ENCODE measurements at places on chromosomes 5 and 9. TPM values are rescaled to one million over a fixed set of nuclear protein-coding genes. Genes with fewer than 3 reads are reported as not detected.
A peak's percentile ranks its signal among the peaks of the same experiment; 100 is the strongest.

GRCh38 chr9:6959270-6960000 is 201.7 kb downstream of the KDM4C start:
- no peak overlapping the region for H3K27ac ChIP-seq
- no peak overlapping the region for H3K4me3 ChIP-seq
- no peaks in the 10 kb centered on the region for H3K36me3 ChIP-seq

GRCh38 chr5:172479034-172479783 is 24.9 kb upstream of the SH3PXD2B start:
- DNase-seq: peak; percentile 79
- H3K27ac ChIP-seq: no peak overlapping the region
- no peaks in the 10 kb centered on the region for H3K36me3 ChIP-seq
- H3K4me1 ChIP-seq: no peaks in the 10 kb centered on the region

GRCh38 chr9:136764301-136764891 is at the start of gene LCN15:
TSS of gene LCN15 (minus strand) at chr9:136764518. CDS start at chr9:136764488, 30 bp downstream.
- H3K27me3 ChIP-seq: peaks cover 8% of the 10 kb centered on the region
- H3K4me3 ChIP-seq: no peak within 1 kb of the TSS
- no peak for DNase-seq
- no peak within 1 kb of the TSS for H3K27ac ChIP-seq

GRCh38 chr5:135539430-135540005 is 3.8 kb upstream of the NEUROG1 start:
- no peak for DNase-seq
- H3K36me3 ChIP-seq: no peaks in the 10 kb centered on the region
- H3K27ac ChIP-seq: no peak overlapping the region
- peaks cover 14% of the 10 kb centered on the region for H3K4me1 ChIP-seq
- H3K4me3 ChIP-seq: no peak overlapping the region

- H3K4me1 ChIP-seq: peaks cover 9% of the 10 kb centered on the region
- no peaks in the 10 kb centered on the region for H3K36me3 ChIP-seq
- H3K4me3 ChIP-seq: no peak overlapping the region
- H3K27me3 ChIP-seq: peaks cover 3% of the 10 kb centered on the region
- H3K27ac ChIP-seq: no peak overlapping the region
- no peak for DNase-seq
These were observed 176.4 kb upstream of the PITX1 start for GRCh38 chr5:135210286-135211055.

DNA sequence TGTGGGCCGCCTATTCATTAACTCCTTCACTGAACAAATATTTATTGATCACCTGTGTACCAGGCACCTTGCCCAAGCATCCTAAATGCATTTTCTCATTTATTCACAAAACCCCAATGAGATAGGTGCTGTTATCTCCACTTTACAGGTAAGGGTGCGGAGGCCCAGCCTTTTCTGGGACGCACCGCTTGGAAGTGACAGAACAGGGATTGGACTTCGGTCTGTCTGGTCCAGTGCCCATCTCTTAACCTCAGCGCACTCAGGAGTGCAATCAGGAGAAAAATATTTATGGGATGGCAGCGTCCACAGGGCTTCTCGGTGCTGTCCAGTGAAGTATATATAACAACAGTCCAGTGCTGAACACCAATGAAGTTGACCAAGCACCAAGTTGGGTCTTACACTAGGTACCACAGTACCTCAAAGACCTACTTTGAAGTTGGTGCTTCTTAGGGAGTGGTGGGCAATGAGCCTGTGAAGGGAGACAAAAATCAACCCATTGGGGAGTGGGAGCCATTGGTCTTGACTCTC is 18.9 kb upstream of the GARNL3 start:
- H3K4me1 ChIP-seq: peaks cover 7% of the 10 kb centered on the region
- DNase-seq: no peak
- no peak overlapping the region for H3K27ac ChIP-seq

- H3K4me3 ChIP-seq: no peak overlapping the region
- no peak overlapping the region for H3K27ac ChIP-seq
- H3K4me1 ChIP-seq: peaks cover 31% of the 10 kb centered on the region
These were observed 30.9 kb downstream of the CXXC5 start for GRCh38 chr5:139678751-139679750.

DNA sequence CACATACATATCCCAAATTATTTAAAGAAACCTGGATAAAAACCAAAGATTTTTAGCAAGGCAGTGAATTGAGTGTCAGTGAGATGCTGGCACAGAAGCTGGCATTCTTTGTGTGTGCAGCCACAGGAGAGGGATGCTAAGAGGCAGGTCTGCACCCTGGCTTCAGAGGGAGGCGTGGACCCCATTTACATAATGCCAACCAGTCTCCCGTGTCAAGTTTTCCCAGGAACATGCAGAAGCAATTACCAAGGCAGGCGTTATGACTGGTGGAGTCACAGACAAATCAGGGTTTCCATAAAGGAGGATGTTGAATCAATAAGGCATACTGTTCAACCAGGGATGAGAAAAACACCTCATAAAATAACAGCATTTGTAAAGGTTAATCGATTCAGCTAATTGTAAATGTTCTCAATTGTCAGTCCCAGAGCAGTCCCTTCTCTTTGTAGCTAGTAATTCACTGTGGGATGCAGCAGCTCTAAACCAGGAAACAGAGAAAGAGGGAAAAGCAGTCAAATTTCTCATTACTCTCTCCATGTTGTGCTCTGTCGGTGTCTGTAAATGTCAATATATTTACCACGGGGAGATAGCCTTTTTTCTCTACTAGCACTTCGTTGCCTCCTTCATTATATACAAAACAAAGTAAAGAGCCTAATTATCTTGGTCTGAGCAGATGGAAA is 452.4 kb upstream of the GRAMD2B start:
- H3K36me3 ChIP-seq: no peaks in the 10 kb centered on the region
- H3K4me3 ChIP-seq: no peak overlapping the region
- DNase-seq: no peak
- peaks cover 8% of the 10 kb centered on the region for H3K4me1 ChIP-seq
- H3K27ac ChIP-seq: no peak overlapping the region
- peaks cover 3% of the 10 kb centered on the region for H3K27me3 ChIP-seq

- no peak for DNase-seq
- H3K4me1 ChIP-seq: peaks cover 10% of the 10 kb centered on the region
- H3K4me3 ChIP-seq: no peak overlapping the region
- H3K36me3 ChIP-seq: no peaks in the 10 kb centered on the region
- H3K27me3 ChIP-seq: peaks cover 1% of the 10 kb centered on the region
- no peak overlapping the region for H3K27ac ChIP-seq
These were observed 241.9 kb upstream of the TARS1 start for GRCh38 chr5:33198836-33199235.

GRCh38 chr9:129832982-129833381 is 2.1 kb downstream of the C9orf78 start:
- no peak overlapping the region for H3K4me3 ChIP-seq
- H3K36me3 ChIP-seq: peaks cover 21% of the 10 kb centered on the region
- H3K27ac ChIP-seq: no peak overlapping the region
- DNase-seq: no peak

DNA sequence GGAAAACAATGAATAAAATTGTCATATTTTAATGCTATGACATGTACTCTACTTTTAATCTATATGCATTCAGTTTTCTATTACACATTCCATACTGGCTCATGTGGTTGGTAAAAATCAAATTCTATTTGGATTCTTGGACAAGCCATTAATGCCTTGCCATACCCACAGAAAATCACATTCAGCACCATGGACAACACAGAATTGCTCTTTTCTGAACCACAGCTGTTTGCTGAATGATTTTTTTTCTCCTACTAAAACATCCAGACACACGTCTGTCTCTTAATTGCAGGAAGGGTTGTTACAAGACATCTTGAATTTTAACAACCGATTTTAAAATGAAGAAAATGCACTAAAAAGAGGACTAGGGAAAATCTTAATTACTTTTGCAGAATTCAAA is 675.6 kb downstream of the BRINP1 start:
- no peak for DNase-seq
- no peaks in the 10 kb centered on the region for H3K4me1 ChIP-seq
- H3K27me3 ChIP-seq: no peaks in the 10 kb centered on the region
- H3K27ac ChIP-seq: no peak overlapping the region
- H3K4me3 ChIP-seq: no peak overlapping the region
- no peaks in the 10 kb centered on the region for H3K36me3 ChIP-seq

- H3K4me1 ChIP-seq: no peaks in the 10 kb centered on the region
- H3K27me3 ChIP-seq: peaks cover 1% of the 10 kb centered on the region
- no peak overlapping the region for H3K4me3 ChIP-seq
- no peak overlapping the region for H3K27ac ChIP-seq
These were observed 16.1 kb upstream of the FRRS1L start for GRCh38 chr9:109182940-109183798.

- H3K4me1 ChIP-seq: peaks cover 20% of the 10 kb centered on the region
- H3K36me3 ChIP-seq: peaks cover 14% of the 10 kb centered on the region
- H3K27me3 ChIP-seq: peaks cover 20% of the 10 kb centered on the region
These were observed 2.7 kb downstream of the CCL27 start for GRCh38 chr9:34659592-34660253.

DNA sequence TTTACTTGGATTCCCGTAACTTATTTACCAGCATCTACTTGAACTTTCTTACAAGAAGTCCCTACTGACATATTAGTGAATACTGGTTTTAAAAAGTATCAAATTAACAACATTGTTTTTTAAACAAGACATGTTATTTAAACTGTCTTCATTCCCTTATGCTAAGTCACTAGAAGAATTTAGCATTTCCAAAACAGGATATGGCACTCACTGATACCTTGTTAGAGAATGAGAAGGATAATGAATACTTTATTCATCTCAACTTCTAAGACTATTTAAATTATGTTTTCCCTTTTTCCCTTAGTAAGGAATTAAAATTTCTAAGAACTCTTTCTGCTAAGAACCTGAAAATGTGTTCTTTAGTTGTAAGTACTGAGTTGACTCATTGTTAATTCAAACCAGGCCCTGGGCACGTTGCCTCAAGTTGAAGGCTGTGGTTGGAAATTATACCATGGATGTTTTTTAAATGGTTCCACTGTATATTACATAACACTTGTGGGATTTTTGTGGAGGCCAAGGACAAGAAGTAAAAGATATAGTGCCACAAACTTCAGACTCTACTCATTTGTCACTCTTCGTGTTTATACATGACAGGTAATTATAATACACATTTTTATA is 219.0 kb upstream of the EDIL3 start:
- H3K27me3 ChIP-seq: no peaks in the 10 kb centered on the region
- no peak for DNase-seq
- no peaks in the 10 kb centered on the region for H3K36me3 ChIP-seq
- no peaks in the 10 kb centered on the region for H3K4me1 ChIP-seq

DNA sequence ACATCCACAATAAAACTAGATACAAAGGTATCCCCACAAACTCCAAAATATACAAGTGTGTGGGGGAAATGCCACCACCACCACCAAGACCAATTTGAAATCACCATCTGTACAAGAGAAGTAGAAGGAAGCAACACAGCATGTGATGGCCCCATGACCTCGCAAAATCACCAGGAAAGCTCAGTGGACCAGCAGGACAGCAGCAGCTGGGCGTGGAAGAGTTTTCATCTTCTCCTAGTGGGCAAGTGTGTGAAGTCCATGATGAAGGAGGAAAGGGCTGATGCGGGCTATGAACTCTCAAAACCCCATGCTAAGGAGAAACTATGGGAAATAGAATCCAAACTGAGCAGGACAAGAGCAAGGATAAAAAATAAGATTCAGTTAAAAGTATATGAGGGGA is 58.1 kb downstream of the GOLPH3 start:
- H3K4me3 ChIP-seq: peak overlapping the region; percentile 3
- peak overlapping the region; percentile 5 for H3K27ac ChIP-seq
- H3K27me3 ChIP-seq: peaks cover 5% of the 10 kb centered on the region
- H3K4me1 ChIP-seq: peaks cover 18% of the 10 kb centered on the region

- H3K36me3 ChIP-seq: no peaks in the 10 kb centered on the region
- H3K27ac ChIP-seq: no peak overlapping the region
- H3K27me3 ChIP-seq: peaks cover 1% of the 10 kb centered on the region
- no peak overlapping the region for H3K4me3 ChIP-seq
These were observed 146.9 kb upstream of the DMRT1 start for GRCh38 chr9:694403-695154.

DNA sequence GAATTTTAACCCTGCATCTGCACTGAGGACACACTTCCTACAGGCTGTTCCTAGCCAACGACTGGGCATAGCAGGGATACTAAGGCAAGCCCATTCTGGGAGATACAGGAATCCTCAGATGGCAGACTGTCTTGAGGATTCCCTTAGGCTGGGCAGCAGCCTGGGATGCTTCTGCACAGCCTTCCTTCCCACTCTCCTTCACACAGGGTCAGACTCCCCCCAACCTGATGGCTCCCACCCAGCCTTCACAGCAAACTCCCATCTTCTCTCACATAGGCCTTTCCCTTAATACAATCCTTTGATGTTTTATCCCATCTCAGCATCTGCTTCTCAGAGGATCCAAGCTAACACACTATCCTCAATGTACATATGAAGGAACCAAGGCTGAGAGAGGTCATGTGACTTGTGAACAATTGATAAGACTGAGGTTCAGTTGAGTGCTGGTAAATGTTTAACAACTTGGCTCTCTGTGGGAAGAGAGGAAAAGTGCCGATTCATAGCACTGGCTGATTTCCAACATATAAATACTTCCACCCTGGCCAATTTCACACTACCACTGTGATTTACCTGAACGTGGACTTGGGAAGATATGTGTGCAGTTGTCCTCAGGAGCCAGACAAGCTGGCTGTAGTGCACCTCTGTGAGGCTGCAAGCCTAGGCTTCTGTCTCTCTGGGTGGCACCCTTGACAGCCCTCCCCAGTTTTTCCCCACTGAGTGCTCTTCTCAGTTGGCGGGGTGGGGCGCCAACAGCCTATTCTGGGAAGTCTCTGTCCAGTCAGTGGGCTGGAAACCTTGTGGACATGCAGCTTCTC is 120.2 kb upstream of the TRIM32 start:
- no peaks in the 10 kb centered on the region for H3K4me1 ChIP-seq
- H3K27ac ChIP-seq: no peak overlapping the region
- H3K27me3 ChIP-seq: no peaks in the 10 kb centered on the region

DNA sequence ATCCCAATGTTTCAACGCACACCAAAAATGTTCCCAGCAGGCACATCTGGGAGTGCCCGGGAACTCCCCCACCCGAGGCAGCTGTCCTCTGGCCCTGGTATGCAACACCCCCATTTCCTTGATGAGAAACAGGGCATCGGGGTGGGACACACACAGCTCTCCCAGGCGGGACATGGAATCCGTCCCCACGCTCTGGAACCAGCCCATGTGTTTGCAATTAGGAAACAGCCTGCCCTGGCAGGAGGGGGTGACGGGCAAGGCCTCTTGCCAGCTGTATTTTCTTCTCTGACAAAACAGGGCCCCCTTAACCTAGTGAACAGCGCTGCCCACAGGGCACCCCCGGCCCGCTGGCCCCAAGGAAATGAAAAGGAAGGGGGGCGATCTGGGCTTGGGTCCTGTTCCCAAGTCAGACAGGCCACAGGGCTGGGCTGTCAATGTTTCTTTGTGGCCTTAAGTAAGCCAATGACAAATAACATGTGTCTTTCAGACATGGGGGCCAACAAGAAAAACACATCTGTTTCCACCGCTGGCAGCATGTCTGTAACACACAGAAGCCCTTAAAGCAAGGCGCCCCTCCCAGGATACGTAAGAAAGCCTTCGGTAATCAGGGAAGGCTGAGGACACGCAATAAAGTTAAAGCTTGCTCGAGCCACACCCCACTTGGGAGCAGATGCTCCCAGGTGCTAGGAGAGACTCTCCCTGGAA is 125.3 kb downstream of the ROR2 start:
- no peak for DNase-seq
- H3K27me3 ChIP-seq: no peaks in the 10 kb centered on the region
- no peak overlapping the region for H3K27ac ChIP-seq
- no peak overlapping the region for H3K4me3 ChIP-seq
- no peaks in the 10 kb centered on the region for H3K4me1 ChIP-seq

Gene GPR150
- not detected for total RNA-seq

Gene CSNK1A1
- total RNA-seq: 242 TPM

Gene MAP1B
- total RNA-seq: 251 TPM

Gene C5orf58
- 0.28 TPM for total RNA-seq

Gene SLC36A2
- total RNA-seq: not detected
